Astrocyte (in vitro differentiated cells and primary cell): ENCODE measurements at places on chromosomes 1 and 21. TPM values are rescaled to one million over a fixed set of nuclear protein-coding genes. Genes with fewer than 3 reads are reported as not detected.

The WNT9A gene
- 2.6 and 4.1 TPM in 2 replicates for total RNA-seq

DNA sequence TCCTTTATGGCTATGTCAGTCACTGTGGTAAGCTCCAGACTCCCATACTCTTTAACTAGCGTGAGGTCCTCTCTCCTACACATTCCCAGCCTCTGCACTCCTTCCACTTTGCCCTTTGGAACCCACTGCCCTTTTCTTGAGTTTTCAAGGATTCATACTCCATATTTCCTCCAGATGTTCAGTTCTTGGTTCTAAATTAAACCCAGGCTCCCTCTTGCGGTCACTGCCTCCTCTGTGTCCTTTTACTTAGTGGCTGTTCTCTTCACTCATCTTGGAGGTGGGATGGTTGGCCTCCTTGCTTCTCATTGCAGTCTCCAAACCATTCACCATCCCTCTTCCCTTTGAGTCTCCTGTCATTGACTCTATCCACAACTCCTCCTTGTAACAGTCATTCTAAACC is 208.1 kb downstream of the TGFB2 start:
- no peak for DNase-seq
- no peaks in the 10 kb centered on the region for H3K27me3 ChIP-seq
- peaks cover 4% of the 10 kb centered on the region for H3K4me1 ChIP-seq
- H3K36me3 ChIP-seq: no peaks in the 10 kb centered on the region

- peaks cover 4% of the 10 kb centered on the region for H3K4me1 ChIP-seq
- H3K27ac ChIP-seq: no peak overlapping the region
- no peaks in the 10 kb centered on the region for H3K27me3 ChIP-seq
- no peaks in the 10 kb centered on the region for H3K36me3 ChIP-seq
- no peak overlapping the region for H3K4me3 ChIP-seq
- DNase-seq: no peak
These were observed 285.6 kb upstream of the FMN2 start for GRCh38 chr1:239805851-239806772.

- peak; percentile 62 for DNase-seq
- no peak overlapping the region for H3K4me3 ChIP-seq
- no peak overlapping the region for H3K27ac ChIP-seq
- no peaks in the 10 kb centered on the region for H3K4me1 ChIP-seq
These were observed 109.6 kb downstream of the PLPP3 start for GRCh38 chr1:56469640-56470371.

The SYPL2 gene
- 0.70 and 0.77 TPM in 2 replicates for total RNA-seq

The ARL8A gene
- 72.9 and 83.0 TPM in 2 replicates for total RNA-seq

DNA sequence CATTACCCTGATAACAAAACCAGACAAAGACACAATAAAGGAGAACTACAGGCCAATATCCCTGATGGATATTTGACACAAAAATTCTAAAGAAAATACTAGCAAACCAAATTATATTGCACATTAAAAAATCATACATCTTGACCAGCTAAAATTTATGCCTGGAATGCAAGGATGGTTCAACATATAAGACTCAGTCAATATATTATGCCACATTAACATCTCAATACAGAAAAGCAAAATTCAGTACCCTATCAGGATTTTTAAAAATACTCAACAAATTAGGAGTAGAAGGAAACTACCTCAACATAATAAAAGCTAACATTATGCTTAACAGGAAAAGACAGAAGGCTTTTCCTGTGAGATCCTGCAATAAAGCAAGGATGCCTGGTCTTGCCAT is 177.1 kb downstream of the MAGI3 start:
- no peaks in the 10 kb centered on the region for H3K36me3 ChIP-seq
- H3K27ac ChIP-seq: no peak overlapping the region
- H3K4me3 ChIP-seq: no peak overlapping the region
- DNase-seq: no peak

The GUCA2A gene
- total RNA-seq: not detected in 2 replicates

The SH2D5 gene
- total RNA-seq: 4.0 and 5.9 TPM in 2 replicates

- no peak overlapping the region for H3K4me3 ChIP-seq
- no peaks in the 10 kb centered on the region for H3K36me3 ChIP-seq
- H3K4me1 ChIP-seq: no peaks in the 10 kb centered on the region
- H3K27me3 ChIP-seq: no peaks in the 10 kb centered on the region
- DNase-seq: no peak
- no peak overlapping the region for H3K27ac ChIP-seq
These were observed 16.3 kb upstream of the ATP5PO start for GRCh38 chr21:33931799-33932390.

DNA sequence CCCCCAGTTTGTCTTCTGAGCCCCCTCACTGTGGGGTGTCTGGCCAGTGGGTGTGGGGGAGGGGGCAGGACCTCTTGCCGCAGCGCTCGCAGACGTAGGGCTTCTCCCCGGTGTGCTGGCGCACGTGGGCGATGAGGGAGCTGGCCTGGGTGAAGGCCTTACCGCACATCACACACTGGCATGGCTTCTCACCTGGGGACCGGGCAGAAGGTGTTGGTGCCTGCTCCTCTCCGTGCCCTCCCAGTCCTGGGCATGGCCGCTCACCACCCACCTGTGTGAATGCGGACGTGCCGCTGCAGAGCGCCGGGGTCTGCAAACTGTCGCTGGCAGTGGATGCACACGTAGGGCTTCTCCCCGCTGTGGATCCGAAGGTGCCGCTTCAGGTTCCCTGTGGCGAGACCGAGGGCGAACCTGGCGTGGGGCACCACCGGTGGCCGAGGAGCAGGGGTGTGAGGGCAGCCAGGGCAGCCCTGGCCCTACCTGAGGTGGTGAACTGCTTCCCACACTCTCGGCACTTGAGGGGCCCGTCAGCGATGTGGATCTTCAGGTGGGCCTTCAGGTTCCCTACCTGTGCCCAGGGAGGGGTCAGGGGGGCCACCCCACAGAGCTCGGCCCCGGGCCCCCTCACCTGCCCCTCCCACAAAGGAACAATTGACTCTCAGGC is 32.4 kb downstream of the ZBTB17 start:
- peaks cover 17% of the 10 kb centered on the region for H3K4me1 ChIP-seq
- H3K36me3 ChIP-seq: peaks cover 28% of the 10 kb centered on the region
- no peak overlapping the region for H3K27ac ChIP-seq
- H3K27me3 ChIP-seq: no peaks in the 10 kb centered on the region
- H3K4me3 ChIP-seq: no peak overlapping the region
- DNase-seq: no peak

- no peak overlapping the region for H3K4me3 ChIP-seq
- no peaks in the 10 kb centered on the region for H3K27me3 ChIP-seq
- no peaks in the 10 kb centered on the region for H3K4me1 ChIP-seq
- no peak overlapping the region for H3K27ac ChIP-seq
- H3K36me3 ChIP-seq: no peaks in the 10 kb centered on the region
These were observed 47.6 kb downstream of the RAB3GAP2 start for GRCh38 chr1:220224611-220225124.

DNA sequence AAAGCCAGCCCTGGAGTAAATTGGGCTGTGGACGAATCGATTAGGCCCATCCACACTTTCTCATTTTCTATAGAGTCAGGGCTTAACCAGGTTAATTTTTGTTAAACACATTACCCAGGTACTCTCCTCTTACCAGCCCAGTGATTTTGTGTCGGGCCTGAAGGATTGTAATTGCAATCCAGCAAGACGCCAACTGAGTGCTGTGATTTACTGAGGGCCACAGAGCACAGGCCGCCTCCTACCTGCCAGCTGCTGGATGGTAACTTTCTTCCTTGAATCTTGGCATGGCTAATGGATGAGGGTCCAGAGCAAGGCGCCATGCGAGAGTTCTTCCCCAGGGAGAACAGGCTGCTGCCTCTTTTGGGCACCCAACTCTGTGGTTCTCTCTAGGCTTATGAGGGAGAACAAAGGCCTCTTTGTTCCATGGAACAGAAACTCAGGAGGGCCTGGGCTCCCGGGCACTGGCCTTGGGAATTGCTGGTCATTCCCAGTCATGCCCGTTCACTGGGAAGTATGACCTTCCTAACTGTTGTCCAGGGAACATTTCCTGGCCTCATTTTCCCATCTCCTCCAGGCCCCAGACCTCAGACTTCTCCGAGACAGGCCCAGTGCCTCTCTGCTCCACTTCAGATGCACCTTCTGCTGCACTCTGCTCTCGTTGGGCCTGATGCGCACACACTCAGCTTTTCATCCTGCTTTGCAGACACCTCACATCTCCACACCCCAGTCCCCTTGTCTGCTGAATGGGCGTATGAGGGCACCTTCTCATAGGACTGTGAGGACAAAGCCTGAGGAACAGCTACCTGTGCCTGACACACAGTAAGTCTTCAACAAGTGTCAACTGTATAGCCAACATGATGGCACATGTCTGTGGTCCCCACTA is 57.3 kb downstream of the SYF2 start:
- no peak for DNase-seq
- H3K27me3 ChIP-seq: no peaks in the 10 kb centered on the region
- H3K4me3 ChIP-seq: no peak overlapping the region
- H3K27ac ChIP-seq: no peak overlapping the region
- no peaks in the 10 kb centered on the region for H3K4me1 ChIP-seq
- no peaks in the 10 kb centered on the region for H3K36me3 ChIP-seq

- no peak overlapping the region for H3K27ac ChIP-seq
- no peak overlapping the region for H3K4me3 ChIP-seq
- H3K36me3 ChIP-seq: no peaks in the 10 kb centered on the region
- peaks cover 27% of the 10 kb centered on the region for H3K27me3 ChIP-seq
- DNase-seq: no peak
These were observed 44.7 kb downstream of the KCNC4 start for GRCh38 chr1:110254604-110255391.

GRCh38 chr1:214281021-214281719 is at the start of gene SMYD2:
TSS of gene SMYD2 (plus strand) at chr1:214281159. CDS start at chr1:214281255, 96 bp downstream.
- peak within 1 kb of the TSS; percentile 79 for H3K4me3 ChIP-seq
- no peaks in the 10 kb centered on the region for H3K27me3 ChIP-seq
- H3K36me3 ChIP-seq: no peaks in the 10 kb centered on the region

- peaks cover 5% of the 10 kb centered on the region for H3K4me1 ChIP-seq
- no peak overlapping the region for H3K4me3 ChIP-seq
- H3K27me3 ChIP-seq: no peaks in the 10 kb centered on the region
These were observed 51.8 kb upstream of the FAM89A start for GRCh38 chr1:231091831-231092301.

The CCDC185 gene
- not detected in 2 replicates for total RNA-seq

GRCh38 chr1:51491166-51491981 is 27.7 kb downstream of the EPS15 start:
- no peaks in the 10 kb centered on the region for H3K27me3 ChIP-seq
- DNase-seq: no peak
- H3K4me3 ChIP-seq: no peak overlapping the region

DNA sequence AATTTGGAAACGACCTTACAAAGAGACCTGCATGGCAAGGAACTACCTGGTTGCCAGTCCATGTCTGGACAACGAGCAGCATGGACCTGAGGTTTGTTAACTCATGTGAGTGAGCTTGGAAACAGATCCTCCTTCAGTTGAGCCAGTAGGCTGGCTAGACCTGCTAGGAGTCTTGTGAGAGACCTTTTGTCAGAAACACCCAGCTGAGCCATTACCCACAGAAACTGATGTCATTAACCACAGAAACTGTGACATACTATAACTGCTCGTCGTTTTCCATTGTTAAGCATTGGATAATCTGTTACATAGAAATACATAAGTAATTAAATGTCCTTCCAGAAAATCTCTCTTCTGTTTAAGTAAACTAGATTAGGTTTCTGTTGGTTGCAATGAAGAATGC is 211.1 kb upstream of the C21orf91 start:
- no peak overlapping the region for H3K27ac ChIP-seq
- no peaks in the 10 kb centered on the region for H3K27me3 ChIP-seq
- H3K4me3 ChIP-seq: no peak overlapping the region
- H3K36me3 ChIP-seq: no peaks in the 10 kb centered on the region

- no peak overlapping the region for H3K4me3 ChIP-seq
- H3K27me3 ChIP-seq: no peaks in the 10 kb centered on the region
- H3K27ac ChIP-seq: no peak overlapping the region
- H3K4me1 ChIP-seq: peaks cover 20% of the 10 kb centered on the region
These were observed 182.0 kb upstream of the RUNX1 start for GRCh38 chr21:35231090-35231489.

GRCh38 chr1:80982831-80983230 is 817.9 kb upstream of the ADGRL2 start:
- H3K27ac ChIP-seq: no peak overlapping the region
- no peaks in the 10 kb centered on the region for H3K4me1 ChIP-seq
- no peak overlapping the region for H3K4me3 ChIP-seq
- no peak for DNase-seq
- H3K27me3 ChIP-seq: no peaks in the 10 kb centered on the region

The SMG7 gene
- 53.5 and 59.8 TPM in 2 replicates for total RNA-seq

The RIPK4 gene
- total RNA-seq: 1.1 and 1.8 TPM in 2 replicates

GRCh38 chr1:107952989-107953388 is 12.0 kb downstream of the VAV3 start:
- H3K36me3 ChIP-seq: no peaks in the 10 kb centered on the region
- DNase-seq: no peak
- no peaks in the 10 kb centered on the region for H3K4me1 ChIP-seq
- no peaks in the 10 kb centered on the region for H3K27me3 ChIP-seq

DNA sequence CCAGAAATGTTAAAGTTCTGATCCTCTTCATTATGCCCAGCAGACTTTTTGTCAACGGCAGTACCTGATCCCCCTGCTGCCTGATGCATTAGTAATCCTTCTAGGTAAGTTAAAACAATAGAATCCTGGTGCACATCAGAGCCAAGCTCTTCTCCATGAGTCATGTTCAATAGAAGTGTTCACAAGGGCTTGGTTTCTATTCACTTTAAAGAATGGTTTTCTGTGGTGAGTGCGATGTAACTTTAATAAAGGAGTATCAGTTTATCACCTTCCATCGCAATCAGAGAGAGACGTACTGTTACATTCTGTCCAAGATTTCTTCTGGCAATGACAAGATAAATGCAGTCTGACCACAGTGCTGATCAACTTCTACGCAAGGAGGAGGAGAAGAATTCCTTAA is 96.8 kb downstream of the NRIP1 start:
- H3K4me3 ChIP-seq: no peak overlapping the region
- H3K4me1 ChIP-seq: no peaks in the 10 kb centered on the region
- H3K36me3 ChIP-seq: peaks cover 40% of the 10 kb centered on the region
- H3K27ac ChIP-seq: no peak overlapping the region
- no peaks in the 10 kb centered on the region for H3K27me3 ChIP-seq
- DNase-seq: peak; percentile 74

The SFN gene
- 5.5 and 14.5 TPM in 2 replicates for total RNA-seq

- H3K27ac ChIP-seq: no peak overlapping the region
- no peaks in the 10 kb centered on the region for H3K27me3 ChIP-seq
- DNase-seq: no peak
- peaks cover 20% of the 10 kb centered on the region for H3K36me3 ChIP-seq
- no peak overlapping the region for H3K4me3 ChIP-seq
These were observed 34.3 kb downstream of the PCNX2 start for GRCh38 chr1:233261206-233261605.

DNA sequence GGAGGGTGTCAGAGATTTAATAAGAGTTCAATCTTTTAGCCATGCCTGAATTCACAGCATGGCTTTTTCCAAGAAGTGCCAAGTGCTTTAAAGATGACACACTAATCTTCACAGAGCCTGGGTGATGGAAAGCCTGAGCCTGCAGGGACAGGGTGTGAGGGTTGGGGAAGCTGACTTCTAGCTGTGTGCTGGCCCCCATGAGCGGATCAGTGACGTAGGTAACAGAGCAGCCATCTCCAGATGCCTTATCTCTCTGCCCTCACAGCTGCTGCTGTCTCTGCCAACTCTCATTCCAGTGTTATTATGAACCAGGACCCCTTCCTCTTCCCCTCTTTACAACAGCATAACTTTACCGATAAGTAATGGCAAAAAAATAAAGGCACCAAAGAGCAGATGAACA is 30.6 kb downstream of the FAM78B start:
- DNase-seq: peak; percentile 67
- H3K27me3 ChIP-seq: peaks cover 4% of the 10 kb centered on the region
- H3K36me3 ChIP-seq: no peaks in the 10 kb centered on the region
